ENCODE measurements at places on chromosomes 7 and 10. TPM values are rescaled to one million over a fixed set of nuclear protein-coding genes. Genes with fewer than 3 reads are reported as not detected.
A peak's percentile ranks its signal among the peaks of the same experiment; 100 is the strongest.

GRCh38 chr7:151007469-151007898 lies 16.7 kb downstream of the NOS3 start:
- DNase-seq: no peak

DNA sequence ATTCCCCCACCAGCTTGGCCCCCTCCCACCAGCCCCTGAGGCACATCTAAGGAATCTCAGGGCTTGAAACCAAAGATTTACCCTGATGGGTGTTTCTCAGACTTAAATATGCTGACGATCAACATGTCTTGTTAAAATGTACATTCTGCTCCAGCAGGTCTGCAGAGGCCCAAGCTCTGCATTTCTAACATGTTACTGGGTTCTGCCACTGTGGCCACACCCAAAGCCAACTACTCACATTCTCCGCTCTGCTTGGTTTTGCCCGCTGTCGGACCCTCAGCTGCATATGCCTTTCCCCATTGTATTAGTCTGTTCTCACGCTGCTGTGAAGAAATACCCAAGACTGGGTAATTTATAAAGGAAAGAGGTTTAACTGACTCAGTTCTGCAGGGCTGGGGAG lies 8.9 kb downstream of the PIP4K2A start:
- no peak for DNase-seq

GRCh38 chr7:41268878-41269277 lies 434.0 kb downstream of the INHBA start:
- DNase-seq: no peak

- no peak for DNase-seq
These were observed 68.7 kb upstream of the DNAJB12 start for GRCh38 chr10:72423426-72423825.

DNA sequence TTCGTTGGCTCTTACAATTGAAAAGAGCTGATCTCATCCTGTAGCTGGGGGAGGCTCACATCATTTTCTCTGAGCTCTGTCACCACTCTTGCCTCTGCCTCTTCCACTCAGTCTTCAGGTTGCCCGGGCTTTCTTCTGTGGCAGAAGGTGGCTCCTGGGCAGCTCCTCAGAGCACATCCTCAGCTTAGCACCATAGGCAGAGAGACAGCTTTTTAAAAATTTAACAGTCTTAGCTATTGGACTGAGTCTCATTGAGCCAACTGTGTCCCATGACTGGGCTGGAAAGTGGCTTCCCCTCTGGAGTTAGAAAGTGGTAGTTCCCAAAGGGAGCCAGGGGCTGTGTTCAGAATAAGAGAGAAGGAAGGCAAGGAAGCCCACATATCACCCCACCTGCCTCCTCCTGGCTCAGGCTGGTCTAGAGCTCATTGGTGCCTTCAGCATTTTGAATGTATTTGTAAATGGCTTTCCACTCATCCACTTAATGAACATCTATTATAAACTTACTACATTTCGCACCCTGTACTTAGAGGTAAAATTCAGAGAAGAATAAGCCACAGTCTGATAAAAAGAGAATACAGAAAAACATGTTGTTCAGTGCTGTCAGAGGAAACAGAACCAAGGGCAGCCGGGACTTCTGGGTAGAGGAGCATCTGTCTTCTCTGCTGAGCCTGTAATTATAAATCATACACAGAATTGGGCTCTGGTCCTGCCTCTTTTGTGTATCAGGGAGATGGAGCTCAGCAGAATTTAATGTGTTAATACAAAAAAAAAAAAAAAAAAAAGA lies 119.3 kb downstream of the WDFY4 start:
- DNase-seq: no peak

- DNase-seq: no peak
These were observed 7.9 kb downstream of the PKD1L1 start for GRCh38 chr7:47940088-47941013.

GRCh38 chr7:18361756-18362155 lies 133.8 kb upstream of the HDAC9 start:
- DNase-seq: peak; percentile 29

DNA sequence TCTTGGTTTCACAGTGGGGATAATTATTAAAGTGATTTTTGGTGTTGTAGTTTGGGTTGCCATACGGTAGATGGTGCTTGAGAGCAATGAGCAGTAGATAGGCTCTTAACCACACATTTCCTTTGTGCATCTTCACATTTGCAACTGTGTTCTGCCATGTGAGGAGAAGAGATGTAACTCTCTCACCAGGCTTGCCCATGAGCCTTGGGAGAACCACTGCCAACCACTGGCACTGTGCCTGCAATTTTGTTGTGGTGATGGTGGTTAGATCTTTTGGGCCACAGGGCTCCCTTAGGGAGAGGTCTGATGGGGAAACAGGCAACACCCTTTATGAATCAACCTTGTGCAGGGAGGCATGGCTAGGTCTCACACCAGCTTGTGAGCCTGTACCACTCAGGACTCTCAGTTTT lies 204.3 kb downstream of the CCDC7 start:
- DNase-seq: no peak

DNA sequence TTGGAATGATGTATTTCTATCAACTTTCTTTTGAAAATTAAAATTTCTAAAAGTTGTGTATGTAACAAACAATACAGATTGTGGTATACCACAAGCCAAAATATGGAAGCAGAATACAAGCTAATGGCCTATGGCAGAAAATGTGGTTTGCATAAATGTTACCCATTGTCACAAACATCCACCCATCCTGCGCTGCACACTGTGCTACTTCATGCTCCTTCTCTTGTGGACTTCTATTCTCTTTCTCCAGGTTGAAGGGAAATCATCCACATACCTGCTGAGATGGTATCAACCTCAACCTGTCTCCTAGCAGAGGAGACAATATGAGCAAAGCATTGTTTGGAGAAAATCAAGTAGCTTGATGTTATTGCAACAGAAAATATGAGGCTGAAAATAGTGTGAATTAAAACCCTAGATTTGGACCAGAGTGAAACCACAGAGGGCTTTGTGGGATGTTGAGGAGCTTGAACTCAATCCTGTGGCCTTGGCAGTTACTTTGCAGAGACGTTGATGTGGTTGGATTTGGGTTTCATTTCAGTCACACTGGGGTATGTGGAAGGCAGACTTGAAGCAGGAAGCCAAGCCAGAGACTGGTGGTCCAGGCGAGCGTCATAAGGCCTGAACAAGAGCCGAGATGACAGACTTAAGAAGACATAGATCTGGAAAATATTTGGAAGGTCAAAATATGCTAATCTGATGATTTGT lies 63.8 kb downstream of the ICA1 start:
- no peak for DNase-seq

DNA sequence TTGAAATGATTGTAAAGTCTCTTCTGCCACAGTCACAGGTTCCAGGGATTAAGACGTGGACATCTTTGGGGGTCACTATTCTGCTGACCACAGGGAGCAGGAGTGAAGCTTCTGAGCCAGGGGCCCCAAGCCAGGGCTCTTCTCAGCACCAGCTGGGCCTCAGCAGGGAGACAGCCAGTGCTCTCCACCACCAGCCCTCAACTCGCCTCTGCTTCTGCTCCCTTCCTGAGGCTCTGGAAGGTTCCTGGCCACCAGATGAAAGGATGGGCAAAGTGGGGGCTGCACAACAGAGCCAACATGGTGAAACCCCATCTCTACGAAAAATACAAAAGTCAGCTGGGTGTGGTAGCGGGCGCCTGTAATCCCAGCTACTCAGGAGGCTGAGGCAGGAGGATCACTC lies 11.2 kb upstream of the CRYGN start:
- no peak for DNase-seq

- DNase-seq: no peak
These were observed 28.4 kb downstream of the ZNF33A start for GRCh38 chr10:38038932-38039245.

GRCh38 chr10:43925793-43926192 lies 277.1 kb upstream of the ZNF32 start:
- DNase-seq: no peak

FKBP6 gene
- total RNA-seq: not detected

PDZD7 gene
- total RNA-seq: 2.4 TPM

ASZ1 gene
- not detected for total RNA-seq

PSD gene
- 0.30 TPM for total RNA-seq
